Vagina (tissue), 2 donors: ENCODE measurements at places on chromosomes 3 and 15.
A peak's percentile ranks its signal among the peaks of the same experiment; 100 is the strongest.

GRCh38 chr3:126337980-126338651, 19.1 kb downstream of the KLF15 start:
- no peak overlapping the region for H3K4me3 ChIP-seq
- no peaks in the 10 kb centered on the region for H3K36me3 ChIP-seq
- peaks cover under 1% of the 10 kb centered on the region for H3K4me1 ChIP-seq
- no peak for DNase-seq
- no peaks in the 10 kb centered on the region for H3K27me3 ChIP-seq

- no peak for DNase-seq
- no peaks in the 10 kb centered on the region for H3K4me1 ChIP-seq
- H3K4me3 ChIP-seq, result no peak overlapping the region
- no peaks in the 10 kb centered on the region for H3K27me3 ChIP-seq
- H3K27ac ChIP-seq, result no peak overlapping the region
- no peaks in the 10 kb centered on the region for H3K36me3 ChIP-seq
These were observed 203.5 kb upstream of the NECTIN3 start for GRCh38 chr3:110868106-110868505.

GRCh38 chr3:149271669-149272068, 50.0 kb upstream of the CP start:
- no peaks in the 10 kb centered on the region for H3K27me3 ChIP-seq
- no peaks in the 10 kb centered on the region for H3K36me3 ChIP-seq
- no peak overlapping the region for H3K4me3 ChIP-seq
- no peak for DNase-seq
- no peak overlapping the region for H3K27ac ChIP-seq
- no peaks in the 10 kb centered on the region for H3K4me1 ChIP-seq

- peaks cover 40% of the 10 kb centered on the region for H3K36me3 ChIP-seq
- H3K27ac ChIP-seq, result no peak overlapping the region
- H3K4me3 ChIP-seq, result no peak overlapping the region
- H3K27me3 ChIP-seq, result no peaks in the 10 kb centered on the region
- DNase-seq, result no peak
These were observed 45.0 kb downstream of the TXNRD3 start for GRCh38 chr3:126609909-126610308.

GRCh38 chr3:87161417-87161816, 65.7 kb upstream of the CHMP2B start:
- H3K4me3 ChIP-seq, result no peak overlapping the region
- no peak for DNase-seq
- no peaks in the 10 kb centered on the region for H3K27me3 ChIP-seq
- no peaks in the 10 kb centered on the region for H3K4me1 ChIP-seq

GRCh38 chr15:46848704-46849103, 868.6 kb upstream of the SEMA6D start:
- no peak overlapping the region for H3K4me3 ChIP-seq
- H3K27me3 ChIP-seq, result no peaks in the 10 kb centered on the region
- H3K4me1 ChIP-seq, result no peaks in the 10 kb centered on the region
- no peak for DNase-seq

DNA sequence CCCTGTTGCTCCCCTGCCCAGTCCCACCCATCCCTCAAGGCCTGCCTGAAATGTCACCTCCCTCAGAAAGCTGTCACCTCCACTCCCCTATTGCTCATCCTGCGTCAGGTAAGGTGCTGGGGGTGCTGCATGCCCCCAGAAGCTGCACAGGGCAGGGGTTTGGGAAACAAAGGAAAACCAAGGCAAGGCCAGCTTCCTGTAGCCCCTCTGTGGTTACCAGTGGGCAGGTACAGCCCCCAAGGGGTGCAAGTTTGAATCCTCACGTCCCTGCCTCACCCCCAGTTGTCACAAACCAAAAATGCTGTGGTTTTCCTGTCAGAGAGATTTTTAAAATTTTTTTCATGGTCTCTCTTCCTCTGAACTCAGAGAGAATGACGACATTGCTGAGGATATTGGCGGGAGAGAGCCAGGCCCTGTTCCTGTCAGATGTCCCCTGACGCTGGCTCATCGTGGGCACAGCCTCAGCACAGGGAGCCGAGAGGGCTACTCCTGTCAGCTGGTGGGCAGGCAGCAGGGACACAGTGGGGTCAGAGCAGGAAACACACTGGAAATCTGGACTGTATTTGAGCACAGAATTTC, 27.0 kb downstream of the PSTPIP1 start:
- no peaks in the 10 kb centered on the region for H3K36me3 ChIP-seq
- H3K4me3 ChIP-seq, result no peak overlapping the region
- H3K27me3 ChIP-seq, result no peaks in the 10 kb centered on the region
- H3K4me1 ChIP-seq, result no peaks in the 10 kb centered on the region

GRCh38 chr3:57659806-57660439, 33.0 kb downstream of the DENND6A start:
- H3K4me3 ChIP-seq, result no peak overlapping the region
- no peak overlapping the region for H3K27ac ChIP-seq
- peaks cover 36% of the 10 kb centered on the region for H3K36me3 ChIP-seq
- H3K4me1 ChIP-seq, result peaks cover 18% of the 10 kb centered on the region
- DNase-seq, result no peak

DNA sequence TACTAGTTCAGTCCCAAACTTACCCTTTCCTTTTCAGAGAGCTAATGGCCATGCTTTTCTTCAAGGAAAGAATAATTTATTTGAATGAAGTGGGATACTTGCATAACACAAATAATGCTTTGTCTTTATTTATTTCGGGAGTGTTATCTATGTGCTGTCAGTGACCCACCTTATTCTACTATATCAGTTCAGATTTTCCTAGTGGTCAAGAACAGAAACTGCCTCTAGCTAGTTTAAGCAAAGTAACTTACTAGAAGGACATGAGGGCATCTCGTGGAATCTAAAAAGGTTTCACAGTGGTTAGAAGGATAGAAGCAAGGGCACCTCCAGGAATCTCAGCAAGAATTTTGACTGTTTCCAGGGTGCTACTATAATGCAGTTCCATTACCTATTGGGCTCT, 3.8 kb upstream of the TIMMDC1 start:
- no peaks in the 10 kb centered on the region for H3K27me3 ChIP-seq
- DNase-seq, result no peak
- peaks cover 14% of the 10 kb centered on the region for H3K4me1 ChIP-seq
- no peaks in the 10 kb centered on the region for H3K36me3 ChIP-seq
- H3K27ac ChIP-seq, result no peak overlapping the region
- no peak overlapping the region for H3K4me3 ChIP-seq

DNA sequence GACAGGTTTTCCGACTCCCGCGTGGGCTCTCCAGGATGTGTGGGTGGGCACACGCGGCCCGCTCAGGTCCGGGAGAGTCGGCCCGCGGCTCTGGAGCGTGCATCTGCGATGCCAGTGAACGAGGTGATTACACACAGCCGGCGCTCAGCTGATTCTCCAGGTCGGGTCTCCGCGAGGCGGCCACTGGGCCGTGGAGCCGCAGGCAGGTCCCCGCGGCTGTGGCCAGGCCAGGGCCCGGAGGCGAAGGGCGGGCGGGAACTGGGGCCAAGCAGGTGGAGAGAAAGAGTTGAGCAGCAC, 13.2 kb downstream of the PAK6 start:
- H3K4me1 ChIP-seq, result peaks cover 50% of the 10 kb centered on the region
- DNase-seq, result no peak
- H3K4me3 ChIP-seq, result peak overlapping the region; percentile 49
- H3K36me3 ChIP-seq, result no peaks in the 10 kb centered on the region

GRCh38 chr15:48230498-48230897, 24.4 kb downstream of the SLC12A1 start:
- no peak for DNase-seq
- no peak overlapping the region for H3K27ac ChIP-seq
- H3K4me3 ChIP-seq, result no peak overlapping the region
- no peaks in the 10 kb centered on the region for H3K27me3 ChIP-seq

DNA sequence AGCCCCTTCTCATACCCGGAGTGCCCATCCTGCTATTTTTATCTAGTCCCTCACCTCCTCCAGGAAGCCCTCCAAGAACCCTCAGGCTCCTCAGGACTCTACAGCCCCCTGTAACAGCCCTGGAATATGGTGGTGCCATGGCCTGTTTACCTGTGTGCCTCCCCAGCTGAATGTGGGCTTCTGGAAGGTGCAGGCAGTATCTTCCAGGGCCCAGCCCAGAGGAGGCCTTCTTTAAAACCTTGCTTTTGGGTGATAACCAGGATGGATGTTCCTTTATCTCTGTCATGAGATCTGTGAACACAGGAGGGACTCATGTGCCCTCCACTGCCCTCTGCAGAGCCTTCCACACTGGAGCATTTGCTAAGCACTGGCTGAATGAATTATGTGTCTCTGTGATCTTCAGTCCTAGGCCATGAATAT, 36.7 kb upstream of the MRPS22 start:
- no peaks in the 10 kb centered on the region for H3K36me3 ChIP-seq
- H3K4me3 ChIP-seq, result no peak overlapping the region
- no peak for DNase-seq
- H3K27ac ChIP-seq, result no peak overlapping the region

- H3K27me3 ChIP-seq, result no peaks in the 10 kb centered on the region
- no peak overlapping the region for H3K4me3 ChIP-seq
- DNase-seq, result no peak
- H3K27ac ChIP-seq, result no peak overlapping the region
These were observed 20.7 kb upstream of the TIMP4 start for GRCh38 chr3:12179441-12179840.

- H3K36me3 ChIP-seq, result no peaks in the 10 kb centered on the region
- peaks cover 13% of the 10 kb centered on the region for H3K4me1 ChIP-seq
- H3K27ac ChIP-seq, result peak overlapping the region; percentile 40
- no peak for DNase-seq
These were observed 219.7 kb upstream of the SGO1 start for GRCh38 chr3:20405744-20406143.

DNA sequence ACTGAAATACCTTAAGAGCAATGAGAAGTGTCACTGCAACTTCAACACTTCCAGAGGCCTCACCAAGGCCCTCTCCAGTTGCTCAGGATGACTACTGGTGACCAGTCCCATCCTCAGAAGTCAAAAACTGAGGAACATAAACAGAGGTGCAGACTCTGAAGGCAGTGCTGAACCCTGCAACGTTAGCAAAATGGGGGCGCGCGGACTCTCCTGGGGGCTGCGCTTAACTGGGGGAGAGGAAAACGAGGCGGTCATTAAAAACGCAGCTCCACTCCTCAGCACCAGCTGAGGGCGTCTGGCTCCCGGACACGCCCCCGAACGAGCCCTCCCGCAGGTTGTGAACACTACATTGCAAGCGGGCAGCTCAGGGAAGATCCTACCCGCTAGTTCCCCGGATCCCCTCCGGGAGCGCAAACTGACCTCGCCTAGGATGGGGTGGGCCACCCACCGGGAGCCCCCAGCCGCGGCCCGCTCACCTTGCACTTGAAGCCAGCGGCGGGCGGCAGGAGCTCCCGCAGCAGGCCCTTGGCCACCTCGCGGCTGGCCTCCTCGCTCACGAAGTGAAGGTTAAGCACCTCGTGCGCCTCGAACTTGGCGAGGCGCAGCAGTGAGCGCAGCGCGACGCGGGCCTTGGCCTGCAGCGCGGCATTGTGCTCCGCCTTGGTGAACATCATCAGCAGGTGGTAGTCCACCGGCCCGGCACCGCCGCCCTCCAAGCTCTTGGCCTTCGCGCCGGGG, 711 bp downstream of the XXYLT1 start:
- H3K4me1 ChIP-seq, result peaks cover 28% of the 10 kb centered on the region
- no peaks in the 10 kb centered on the region for H3K27me3 ChIP-seq
- no peaks in the 10 kb centered on the region for H3K36me3 ChIP-seq
- no peak for DNase-seq
- peak overlapping the region; percentile 85 for H3K27ac ChIP-seq
